A549 treated with dexamethasone at 1 μM for 4 hours (cell line): ENCODE measurements at places on chromosomes 2 and 18. TPM values are rescaled to one million over a fixed set of nuclear protein-coding genes. Genes with fewer than 3 reads are reported as not detected.

The KANSL3 gene
- total RNA-seq = 18.2 to 24.8 TPM (median 22.0 TPM) in 5 replicates

The CRIM1 gene
- total RNA-seq = 122 to 198 TPM (median 172 TPM) in 5 replicates

The TNFRSF11A gene
- 5.1 to 10.2 TPM (median 8.3 TPM) in 5 replicates for total RNA-seq

The TLX2 gene
- total RNA-seq = 0.17 to 0.31 TPM (median 0.21 TPM) in 5 replicates

The CACNB4 gene
- total RNA-seq = 0.14 to 0.36 TPM (median 0.19 TPM) in 5 replicates

The CNGA3 gene
- 0.03 to 0.09 TPM (median 0.05 TPM) in 4 of 5 replicates, not detected in the other for total RNA-seq

The CD28 gene
- total RNA-seq = not detected in 5 replicates

The SOS1 gene
- total RNA-seq = 13.3 to 23.3 TPM (median 20.4 TPM) in 5 replicates

The THAP4 gene
- total RNA-seq = 61.5 to 88.4 TPM (median 82.3 TPM) in 5 replicates

The C1GALT1C1L gene
- 2.1 to 2.4 TPM (median 2.3 TPM) in 5 replicates for total RNA-seq

The SAG gene
- total RNA-seq = 0.24 TPM in 1 of 5 replicates, not detected in the others

The GATA6 gene
- 0.86 to 1.8 TPM (median 1.5 TPM) in 5 replicates for total RNA-seq

The WDFY1 gene
- 28.1 to 41.5 TPM (median 36.6 TPM) in 5 replicates for total RNA-seq

The LIPG gene
- 0.17 to 0.36 TPM (median 0.25 TPM) in 5 replicates for total RNA-seq

The UBE2E3 gene
- 65.1 to 77.4 TPM (median 71.7 TPM) in 5 replicates for total RNA-seq

The HOXD3 gene
- 0.14 to 0.21 TPM (median 0.18 TPM) in 3 of 5 replicates, not detected in the others for total RNA-seq

The PRKAG3 gene
- 0.04 TPM in 1 of 5 replicates, not detected in the others for total RNA-seq

The ADD2 gene
- total RNA-seq = 22.0 to 35.0 TPM (median 30.8 TPM) in 5 replicates

The PDE11A gene
- total RNA-seq = 0.21 to 0.52 TPM (median 0.42 TPM) in 5 replicates

The UGT1A3 gene
- 0.06 to 0.18 TPM (median 0.11 TPM) in 3 of 5 replicates, not detected in the others for total RNA-seq

The COPS9 gene
- total RNA-seq = 232 to 263 TPM (median 242 TPM) in 5 replicates

The PLGLB2 gene
- total RNA-seq = 0.11 to 0.37 TPM (median 0.18 TPM) in 3 of 5 replicates, not detected in the others

The LBX2 gene
- total RNA-seq = 2.7 to 3.7 TPM (median 3.0 TPM) in 5 replicates

The UGT1A4 gene
- 0.07 TPM in 1 of 5 replicates, not detected in the others for total RNA-seq

The ASXL3 gene
- total RNA-seq = not detected in 5 replicates

The BCL11A gene
- 0.01 to 0.14 TPM (median 0.09 TPM) in 5 replicates for total RNA-seq

The SLC4A5 gene
- 0.15 to 0.34 TPM (median 0.28 TPM) in 5 replicates for total RNA-seq

The TCF4 gene
- 1.3 to 2.5 TPM (median 2.1 TPM) in 5 replicates for total RNA-seq

The RFTN2 gene
- total RNA-seq = 0.01 to 0.08 TPM in 2 of 5 replicates, not detected in the others

The TFCP2L1 gene
- 18.1 to 32.0 TPM (median 31.5 TPM) in 5 replicates for total RNA-seq

The DAW1 gene
- 2.3 to 3.0 TPM (median 2.4 TPM) in 5 replicates for total RNA-seq

The LOXHD1 gene
- not detected in 5 replicates for total RNA-seq

The FOXD4L1 gene
- total RNA-seq = 0.09 to 0.54 TPM (median 0.41 TPM) in 5 replicates

The PLGLB1 gene
- total RNA-seq = 0.59 to 0.86 TPM (median 0.66 TPM) in 5 replicates

The LRP1B gene
- total RNA-seq = 0.01 TPM in 2 of 5 replicates, not detected in the others

The PTPRN gene
- total RNA-seq = 0.97 to 1.8 TPM (median 1.4 TPM) in 5 replicates

The TMEM150A gene
- total RNA-seq = 11.7 to 15.9 TPM (median 14.8 TPM) in 5 replicates

The SUPT7L gene
- total RNA-seq = 26.6 to 33.0 TPM (median 32.4 TPM) in 5 replicates

The TRABD2A gene
- total RNA-seq = 11.2 to 16.2 TPM (median 14.5 TPM) in 5 replicates

The ST6GAL2 gene
- 12.0 to 19.3 TPM (median 14.1 TPM) in 5 replicates for total RNA-seq

The ANKRD30B gene
- not detected in 5 replicates for total RNA-seq

The GTF2A1L gene
- not detected in 5 replicates for total RNA-seq

The PRSS56 gene
- 0.08 to 0.16 TPM (median 0.12 TPM) in 4 of 5 replicates, not detected in the other for total RNA-seq

The VIL1 gene
- total RNA-seq = 0.16 to 0.40 TPM (median 0.27 TPM) in 5 replicates

The KIF5C gene
- total RNA-seq = 0.33 to 0.43 TPM (median 0.33 TPM) in 5 replicates

The RAPGEF4 gene
- 0.15 to 0.47 TPM (median 0.27 TPM) in 5 replicates for total RNA-seq

The CIDEA gene
- not detected in 5 replicates for total RNA-seq

The PROKR1 gene
- total RNA-seq = 0.01 to 0.05 TPM (median 0.04 TPM) in 3 of 5 replicates, not detected in the others

The SPP2 gene
- not detected in 5 replicates for total RNA-seq

The GKN1 gene
- 0.24 to 0.56 TPM (median 0.41 TPM) in 5 replicates for total RNA-seq

The IL1RN gene
- 0.30 to 0.54 TPM (median 0.37 TPM) in 5 replicates for total RNA-seq

The RALB gene
- total RNA-seq = 58.0 to 67.7 TPM (median 63.6 TPM) in 5 replicates

The MFF gene
- total RNA-seq = 103 to 117 TPM (median 107 TPM) in 5 replicates

The GALR1 gene
- total RNA-seq = not detected in 5 replicates

The FMNL2 gene
- total RNA-seq = 28.8 to 42.1 TPM (median 39.0 TPM) in 5 replicates

The VWC2L gene
- total RNA-seq = not detected in 5 replicates

The CHRNG gene
- total RNA-seq = not detected in 5 replicates

The AMER3 gene
- not detected in 5 replicates for total RNA-seq

The CNTNAP5 gene
- total RNA-seq = not detected in 5 replicates
